Stimulated activated naive CD4-positive, alpha-beta T cell (primary cell): ENCODE measurements at places on chromosomes 6 and 20.
A peak's percentile ranks its signal among the peaks of the same experiment; 100 is the strongest.

- no peak for DNase-seq
These were observed 8.3 kb upstream of the FOXC1 start for GRCh38 chr6:1601158-1602048.

DNA sequence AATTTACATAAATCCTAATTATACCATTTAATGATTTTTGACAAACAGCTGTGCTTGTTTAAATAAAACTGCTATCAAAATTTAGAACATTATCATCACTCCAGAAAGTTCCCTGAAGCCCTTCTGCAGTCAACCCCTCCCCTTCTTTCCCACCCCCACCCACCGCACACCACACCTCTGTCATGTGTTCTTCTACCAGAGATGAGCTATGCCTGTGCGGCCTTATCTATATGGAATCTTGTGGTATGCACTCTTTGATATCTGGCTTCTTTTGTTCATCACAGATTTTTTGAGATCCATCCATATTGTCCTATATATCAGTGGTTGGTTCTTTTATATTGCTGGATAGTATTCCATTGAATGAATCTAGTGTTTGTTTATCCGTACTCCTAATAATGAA, 7.2 kb downstream of the MYLIP start:
- DNase-seq, result peak; percentile 54

- no peak for DNase-seq
These were observed 274.8 kb downstream of the TFAP2C start for GRCh38 chr20:56903858-56904257.

- DNase-seq, result no peak
These were observed 697.6 kb downstream of the HACE1 start for GRCh38 chr6:104162036-104162669.

GRCh38 chr6:2839195-2839981, 2.3 kb downstream of the SERPINB1 start:
- no peak for DNase-seq

GRCh38 chr6:47047479-47048407, 5.6 kb upstream of the ADGRF1 start:
- no peak for DNase-seq

DNA sequence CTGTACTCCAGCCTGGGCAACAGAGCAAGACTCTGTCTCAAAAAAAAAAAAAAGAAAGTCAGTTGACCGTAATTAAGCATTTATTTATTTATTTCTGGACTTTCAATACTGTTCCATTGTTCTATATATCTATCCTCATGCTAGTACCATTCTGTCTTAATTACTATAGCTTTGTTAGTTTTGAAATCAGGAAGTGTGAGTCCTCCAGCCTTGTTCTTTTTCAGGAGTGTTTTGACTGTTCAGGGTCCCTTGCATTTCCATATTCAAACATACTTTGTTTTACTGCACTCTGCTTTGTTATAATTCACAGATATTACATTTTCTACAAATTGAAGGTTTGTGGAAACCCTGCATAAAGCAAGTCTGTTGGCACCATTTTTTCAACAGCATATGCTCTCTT, 36.7 kb upstream of the ASXL1 start:
- no peak for DNase-seq

GRCh38 chr6:6781172-6781872, 192.8 kb downstream of the LY86 start:
- DNase-seq, result no peak

DNA sequence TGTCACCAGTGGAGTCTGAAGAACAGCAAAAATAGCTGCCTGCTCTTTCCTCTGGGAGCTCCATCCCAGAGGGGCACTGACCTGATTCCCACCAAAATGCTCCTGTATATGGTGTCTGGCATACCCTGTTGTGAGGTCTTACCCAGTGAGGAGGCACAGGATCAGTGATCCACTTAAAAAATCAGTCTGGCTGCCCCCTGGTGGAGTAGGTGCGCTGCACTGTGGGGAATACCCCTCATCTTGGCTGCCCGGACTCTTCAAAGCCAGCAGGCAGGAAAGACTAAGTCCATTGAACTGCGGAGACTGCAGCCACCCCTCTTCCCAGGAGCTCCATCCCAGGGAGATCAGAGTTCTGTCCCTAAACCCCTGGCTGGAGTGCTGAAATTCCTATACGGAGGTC, 230.9 kb upstream of the HTR1E start:
- DNase-seq, result no peak

DNA sequence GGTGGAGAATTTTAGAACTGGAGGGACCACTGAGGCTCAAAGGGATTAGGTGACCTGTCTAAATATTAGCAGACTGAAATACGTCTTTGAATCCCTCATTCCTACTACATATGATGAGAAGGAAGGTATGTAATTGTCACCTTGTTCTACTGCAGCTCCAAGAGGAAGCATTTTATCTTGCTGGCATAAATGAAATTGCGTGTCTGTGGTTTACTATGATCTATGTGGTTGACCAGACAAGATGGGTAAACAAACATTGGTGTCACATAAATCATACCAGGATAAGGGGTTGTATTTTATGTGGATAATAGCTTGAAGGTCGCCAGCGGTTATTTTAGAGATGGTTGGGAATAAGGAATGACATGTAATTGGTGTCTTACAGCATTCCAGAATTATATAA, 78.2 kb downstream of the LAMA4 start:
- DNase-seq, result no peak

- no peak for DNase-seq
These were observed 88.6 kb downstream of the MCHR2 start for GRCh38 chr6:99905209-99906106.

DNA sequence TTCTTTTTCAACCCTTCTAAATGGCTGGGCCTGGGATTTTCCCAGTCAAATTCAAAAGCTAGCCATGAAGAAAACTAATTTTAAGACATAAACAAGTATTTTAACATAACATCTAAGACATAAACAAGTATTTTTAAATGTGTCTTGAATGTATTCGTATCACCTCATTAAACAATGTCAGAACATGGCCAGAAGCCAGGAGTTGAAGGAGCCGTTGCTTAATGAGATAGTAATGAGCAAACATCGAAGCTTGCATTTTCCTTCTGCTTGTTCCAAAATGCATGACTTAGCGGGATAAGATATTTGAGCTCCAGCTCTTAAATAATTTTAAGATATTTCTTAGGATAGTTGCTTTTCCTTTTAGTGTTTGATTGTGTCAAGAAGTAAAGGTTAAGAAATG, 4.2 kb upstream of the RNF182 start:
- no peak for DNase-seq

DNA sequence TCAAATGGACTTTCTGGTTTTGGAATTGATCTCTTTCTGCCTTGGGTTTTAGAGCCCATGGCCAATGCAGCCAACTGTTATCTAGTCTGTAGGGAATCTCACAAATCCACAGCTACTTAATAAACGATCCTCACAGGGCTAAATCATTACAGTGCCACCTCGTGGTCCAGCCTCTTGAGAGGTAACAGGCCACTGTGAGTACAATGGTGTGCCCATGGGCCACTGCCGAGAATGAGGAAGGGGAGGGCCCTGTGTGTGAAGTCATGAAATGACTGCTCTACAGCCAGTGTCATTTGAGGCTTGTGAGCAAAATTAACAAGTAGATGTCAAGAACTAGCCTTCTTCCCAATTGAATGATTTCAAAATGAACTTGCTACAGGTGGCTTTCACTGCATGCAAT, 54.3 kb upstream of the GMPR start:
- DNase-seq, result no peak

GRCh38 chr6:28657769-28658465, 132.2 kb downstream of the GPX5 start:
- peak; percentile 34 for DNase-seq

DNA sequence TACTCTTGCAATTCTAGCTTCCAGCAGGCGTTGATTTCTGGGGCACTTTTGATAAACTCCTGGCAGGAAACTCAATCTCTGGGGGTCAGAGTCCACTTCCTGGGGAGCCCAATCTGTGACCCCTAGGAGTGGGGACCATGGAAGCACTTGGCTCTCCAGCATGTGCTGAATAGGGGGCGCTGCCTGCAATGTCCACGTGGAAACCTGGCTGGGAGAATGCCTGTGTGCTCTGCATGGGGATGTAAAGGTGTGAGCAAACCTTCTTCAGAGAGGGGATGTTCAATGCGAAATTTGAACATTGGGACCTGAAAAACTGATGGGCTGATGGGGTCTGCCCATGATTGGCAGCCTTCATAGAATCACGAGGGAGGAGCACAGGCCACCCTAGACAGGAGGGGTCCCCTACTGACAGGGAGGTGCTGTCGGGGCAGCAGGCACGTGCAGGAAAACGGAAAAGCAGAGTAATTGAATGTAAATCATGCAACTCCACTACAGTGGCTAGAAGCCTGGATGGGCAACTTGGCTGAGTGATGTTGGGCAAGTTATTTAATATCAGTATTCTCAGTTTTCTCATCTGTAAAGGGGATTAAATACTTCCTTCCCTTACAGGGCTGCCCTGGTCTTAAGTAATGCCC, 47.8 kb downstream of the CEP43 start:
- no peak for DNase-seq

GRCh38 chr20:10665791-10666190, 8.0 kb downstream of the JAG1 start:
- no peak for DNase-seq

- no peak for DNase-seq
These were observed 126.7 kb downstream of the IRF4 start for GRCh38 chr6:518218-518617.

DNA sequence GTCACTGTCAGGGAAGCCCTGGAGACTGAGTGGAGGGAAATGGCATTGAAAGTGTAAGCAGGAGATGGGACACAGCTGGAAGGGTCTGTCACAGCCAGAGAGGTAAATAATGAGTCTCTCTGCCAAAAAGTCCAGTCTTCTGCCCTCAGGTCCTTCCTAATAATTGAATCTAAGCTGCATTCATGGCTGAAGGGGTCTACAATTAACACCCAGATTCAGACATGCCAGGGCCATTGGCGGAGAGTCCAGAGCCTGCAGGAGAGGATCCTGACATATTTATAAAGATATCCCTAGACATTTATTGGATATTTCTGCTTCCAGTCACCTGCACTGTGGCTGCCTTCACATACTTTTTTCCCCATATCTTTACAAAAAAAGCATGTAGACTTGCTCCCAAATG, 89.0 kb downstream of the LRFN2 start:
- no peak for DNase-seq

GRCh38 chr6:71983131-71983530, 96.8 kb downstream of the RIMS1 start:
- no peak for DNase-seq

DNA sequence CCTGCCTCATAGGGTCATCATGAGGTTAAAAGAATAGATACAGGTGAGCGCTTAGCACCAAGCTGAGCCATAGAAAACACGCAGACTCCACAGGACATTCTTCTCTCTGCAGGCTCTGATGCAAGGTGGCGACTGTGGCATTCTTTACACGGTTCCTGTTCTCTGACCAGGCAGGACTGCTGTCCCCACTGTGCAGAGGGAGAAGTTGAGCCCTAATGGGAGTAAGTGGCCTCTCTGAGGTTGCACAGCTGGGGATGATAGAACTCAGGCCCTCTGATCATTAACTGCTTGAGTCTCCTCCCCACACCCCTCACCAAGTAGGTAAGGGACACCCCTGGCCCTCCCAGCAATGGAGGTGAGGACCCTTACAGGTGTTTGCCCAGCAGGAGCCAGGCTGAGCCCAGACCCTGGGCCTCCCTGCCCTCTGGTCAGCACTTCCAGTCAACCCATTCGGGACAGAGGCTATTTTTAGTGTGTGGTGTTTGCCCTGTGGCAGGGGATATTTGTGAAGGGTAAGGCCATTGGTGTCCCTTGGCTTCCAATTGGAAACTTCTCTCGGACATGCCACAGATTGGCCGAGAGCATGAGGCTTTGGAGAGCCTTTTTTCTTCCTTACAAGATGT, 116.8 kb downstream of the VEGFA start:
- DNase-seq, result no peak

DNA sequence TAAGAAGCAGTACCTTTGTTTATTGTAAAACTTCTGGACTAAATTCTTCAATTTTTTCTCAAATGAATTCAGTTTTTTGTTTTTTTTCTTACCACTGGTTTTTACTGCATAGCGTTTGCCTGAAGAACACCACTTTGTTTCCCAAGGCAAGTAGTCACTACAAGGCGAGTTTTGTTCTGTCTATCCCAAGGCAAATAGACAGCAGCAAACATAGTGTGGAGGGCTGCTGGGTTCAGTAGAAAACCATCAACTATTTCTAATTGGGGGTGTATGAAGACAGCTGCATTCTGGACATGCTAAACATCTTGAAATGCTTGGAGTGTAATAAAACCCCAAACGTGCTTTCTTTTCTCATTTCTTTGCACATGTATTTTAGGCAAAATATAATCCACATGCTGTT, 197.4 kb downstream of the ESR1 start:
- no peak for DNase-seq

- DNase-seq, result no peak
These were observed 201.3 kb upstream of the BTBD3 start for GRCh38 chr20:11716239-11716944.

- DNase-seq, result no peak
These were observed 707.0 kb downstream of the EPM2A start for GRCh38 chr6:145028144-145028818.

GRCh38 chr6:53089948-53090347, 24.7 kb downstream of the FBXO9 start:
- no peak for DNase-seq

DNA sequence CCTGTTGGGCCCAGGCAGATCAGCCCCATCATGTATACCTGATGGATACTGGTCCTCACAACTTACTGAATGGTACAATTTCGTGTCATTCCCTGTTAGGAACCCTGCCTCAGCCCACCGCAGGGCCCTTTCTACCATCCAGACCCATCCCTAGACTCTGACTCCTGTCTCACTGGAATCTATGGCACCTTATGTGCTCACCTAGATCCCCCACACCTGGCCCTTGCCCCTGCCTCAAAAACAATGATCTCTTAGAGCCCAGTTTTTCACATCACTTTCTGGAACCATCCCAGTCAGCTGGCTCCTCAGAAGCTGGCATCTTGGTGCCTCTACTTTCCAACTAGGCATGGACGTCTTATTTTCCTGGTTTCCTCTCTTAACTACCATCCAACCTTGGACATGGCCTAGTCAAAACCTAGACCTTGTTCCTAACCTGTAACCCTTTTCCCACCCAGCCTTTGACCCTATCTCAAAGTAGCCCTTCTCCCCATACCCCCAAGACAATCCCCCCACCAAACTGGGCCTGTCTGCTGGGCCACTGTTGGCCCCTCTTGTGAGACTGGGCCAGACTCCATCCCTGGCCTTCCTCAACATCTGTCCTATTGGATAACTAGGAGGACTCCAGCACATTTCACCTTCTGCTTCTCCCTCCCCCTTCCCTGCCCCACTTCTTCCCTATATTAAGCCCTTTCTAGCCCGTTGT, 981 bp downstream of the HM13 start:
- no peak for DNase-seq
